Dorsolateral prefrontal cortex (tissue), 122 donors: ENCODE measurements at places on chromosomes 12 and 14.

DNA sequence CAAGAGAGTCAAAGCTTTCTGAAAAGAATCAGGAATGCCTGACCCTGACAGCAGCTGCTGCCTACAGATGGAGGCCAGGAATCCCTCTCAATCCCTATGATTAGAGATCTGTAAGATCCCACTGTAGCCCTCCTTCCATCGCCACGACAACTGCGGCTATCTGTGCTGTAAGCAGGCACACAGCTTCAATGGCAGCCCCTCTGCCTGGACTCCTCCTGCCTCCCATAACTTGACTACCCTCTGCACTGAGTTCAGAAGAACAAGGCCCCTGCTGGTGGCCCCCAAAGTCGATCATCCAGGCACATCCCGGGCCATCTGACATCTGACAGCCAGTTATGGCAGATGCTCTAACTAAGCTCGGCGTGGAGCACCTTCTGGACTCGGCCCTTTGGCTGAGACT, 2.9 kb downstream of the CLMN start:
- no peak for DNase-seq

GRCh38 chr14:93108105-93108504, 7.6 kb downstream of the ITPK1 start:
- DNase-seq, result no peak

DNA sequence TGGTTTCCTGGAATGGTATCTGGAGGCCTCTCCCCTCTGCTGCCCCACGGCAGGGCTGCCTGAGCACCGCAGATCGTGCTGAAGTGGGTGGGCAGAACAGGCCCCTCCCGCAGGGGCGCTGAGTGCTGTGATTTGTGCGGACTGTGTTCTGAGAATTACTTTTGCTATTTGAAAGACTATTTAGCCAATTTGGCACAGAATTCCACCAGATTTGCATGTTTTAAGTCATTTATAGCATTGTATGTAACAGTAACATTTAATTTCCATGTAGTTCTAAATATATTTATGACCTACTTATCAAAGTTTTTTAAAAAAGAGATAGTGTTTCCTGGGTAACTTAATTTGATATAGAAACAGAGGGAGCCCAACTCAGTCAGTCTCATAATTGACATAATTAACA, 55.3 kb downstream of the TNFAIP2 start:
- DNase-seq, result no peak

- DNase-seq, result no peak
Measured at GRCh38 chr12:42315108-42315507, 10.8 kb downstream of the ZCRB1 start.

GRCh38 chr12:55629058-55629841, 7.4 kb upstream of the OR10P1 start:
- no peak for DNase-seq

GRCh38 chr14:100138082-100138787, 21.2 kb downstream of the DEGS2 start:
- DNase-seq, result no peak

GRCh38 chr12:105912882-105913678, 225.7 kb downstream of the NUAK1 start:
- DNase-seq, result no peak

- DNase-seq, result no peak
Measured at GRCh38 chr14:90671382-90672234, 144.6 kb downstream of the TTC7B start.

DNA sequence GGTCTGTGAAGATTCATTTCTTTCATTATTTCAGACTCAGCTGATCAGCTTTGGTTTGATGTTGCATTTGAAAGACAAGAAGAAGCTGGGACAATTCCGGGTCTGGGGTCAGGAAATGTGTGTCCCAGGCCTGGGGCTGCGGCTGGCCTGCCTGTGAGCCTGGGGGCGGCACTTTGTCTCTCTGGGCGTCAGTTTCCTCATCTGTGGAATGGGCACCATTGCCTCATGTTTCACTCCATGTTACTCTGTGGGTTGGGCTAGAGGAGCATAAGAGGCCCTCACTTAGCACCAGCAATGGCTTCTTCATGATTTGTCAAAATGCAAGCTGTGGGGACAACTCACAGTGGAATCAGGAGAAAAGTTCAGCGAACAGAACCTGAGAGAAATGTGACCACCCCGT, 570.1 kb downstream of the VRK1 start:
- no peak for DNase-seq

- DNase-seq, result no peak
Measured at GRCh38 chr14:106024983-106025604, 498.7 kb downstream of the TMEM121 start.

DNA sequence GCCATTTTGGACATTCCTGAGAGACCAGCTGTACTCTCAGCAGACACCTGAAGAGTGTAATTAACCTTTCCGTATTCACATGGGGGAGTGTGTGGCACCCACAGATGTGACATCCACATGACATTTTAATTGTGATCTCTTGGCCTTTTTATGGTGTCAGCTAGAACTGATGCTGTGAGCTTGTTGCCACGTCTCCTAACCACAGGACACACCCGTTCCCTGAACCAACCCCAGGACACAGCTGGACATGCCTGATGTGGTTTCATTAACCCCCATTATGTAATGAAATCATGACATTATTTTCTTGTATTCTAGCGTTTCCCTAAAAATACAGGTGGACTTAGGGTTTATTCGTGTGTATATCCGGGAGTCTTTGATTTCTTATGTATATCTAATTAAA, 1036.1 kb downstream of the TMEM121 start:
- DNase-seq, result no peak

DNA sequence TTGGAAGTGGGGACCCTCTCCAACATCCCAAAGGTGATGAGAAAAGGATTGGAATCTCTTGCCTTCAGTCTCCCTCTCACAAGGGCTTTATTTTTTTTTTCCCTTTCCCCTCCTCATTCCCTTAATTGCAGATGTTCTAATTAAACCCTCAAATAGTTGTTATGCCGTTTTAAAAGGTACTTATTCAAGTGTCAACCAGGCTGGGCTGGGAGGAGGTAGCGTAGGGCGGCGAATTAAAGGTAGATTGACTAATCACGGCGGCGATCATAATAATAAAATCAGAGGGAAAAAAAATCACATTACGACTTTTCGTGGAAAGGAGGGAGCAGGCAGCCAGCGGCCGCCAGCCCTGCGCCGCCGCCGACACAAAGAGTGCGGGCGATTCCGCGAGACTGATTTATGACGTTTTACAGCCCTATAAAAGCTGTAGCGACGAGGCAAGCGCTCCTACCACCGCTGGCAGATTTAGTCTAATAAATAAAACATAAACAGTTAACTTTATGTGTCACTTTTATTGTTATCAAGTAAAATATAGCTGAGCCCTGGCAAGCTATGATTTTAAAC, 1.7 kb upstream of the HOXC4 start:
- no peak for DNase-seq

GRCh38 chr12:38152816-38153736, 163.5 kb upstream of the ALG10B start:
- DNase-seq, result no peak

- no peak for DNase-seq
Measured at GRCh38 chr14:74357585-74357984, 9.3 kb downstream of the VRTN start.

GRCh38 chr12:124399622-124400021, 104.7 kb downstream of the RFLNA start:
- no peak for DNase-seq

- no peak for DNase-seq
Measured at GRCh38 chr12:114917307-114917706, 233.3 kb upstream of the TBX3 start.
